Left lobe of liver (tissue), 2 donors: ENCODE measurements at places on chromosomes 3 and 15.

- no peak for DNase-seq
Observed at GRCh38 chr15:69887009-69887408, 210.7 kb downstream of the TLE3 start.

GRCh38 chr3:30598668-30599545, 7.5 kb upstream of the TGFBR2 start:
- DNase-seq: no peak

DNA sequence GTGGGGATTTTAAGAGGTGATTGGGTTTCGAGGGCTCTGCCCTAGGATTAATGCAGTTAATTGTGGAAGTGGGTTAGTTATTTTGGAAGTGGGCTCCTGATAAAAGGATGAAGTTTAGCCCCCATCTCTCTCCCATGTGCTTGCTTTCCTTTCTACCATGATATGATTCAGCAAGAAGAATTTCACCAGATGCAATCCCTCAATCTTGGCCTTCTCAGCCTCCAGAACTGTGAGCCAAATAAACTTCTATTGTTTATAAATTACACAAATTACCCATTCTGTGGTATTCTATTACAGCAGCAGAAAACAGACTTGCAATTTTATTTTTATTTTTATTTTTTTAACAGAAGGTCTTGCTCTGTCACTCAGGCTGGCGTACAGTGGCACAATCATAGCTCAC, 27.3 kb upstream of the UBE2E1 start:
- DNase-seq: no peak

GRCh38 chr15:100642213-100642949, 40.0 kb downstream of the ASB7 start:
- DNase-seq: no peak

- no peak for DNase-seq
Observed at GRCh38 chr15:58179206-58179605, 41.0 kb downstream of the AQP9 start.

- no peak for DNase-seq
Observed at GRCh38 chr15:70046679-70047369, 50.9 kb downstream of the TLE3 start.
